ENCODE measurements at places on chromosomes 3 and 15.

- no peak for DNase-seq
Measured at GRCh38 chr3:164897342-164897741, 181.0 kb downstream of the SI start.

- DNase-seq, result no peak
Measured at GRCh38 chr3:104717828-104718196, 648.9 kb upstream of the ALCAM start.

DNA sequence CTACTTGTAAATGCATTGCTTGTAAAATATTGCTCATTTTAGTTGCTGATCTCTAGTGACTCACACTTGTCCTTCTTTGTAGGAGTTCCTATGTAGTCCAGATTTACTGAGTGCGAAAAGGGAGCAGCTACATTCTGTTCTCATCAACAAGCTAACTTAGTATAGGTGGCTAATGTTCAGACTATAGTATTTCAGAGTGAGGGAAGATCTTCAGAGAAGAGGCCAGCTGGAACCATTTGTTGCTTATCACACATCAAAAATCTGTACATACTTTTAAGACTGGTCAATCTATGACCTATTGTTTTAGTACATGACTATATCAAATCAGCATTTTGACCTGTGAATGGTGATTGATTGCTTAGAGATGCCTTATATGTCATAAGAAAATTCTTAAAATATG is 71.3 kb upstream of the THSD4 start:
- no peak for DNase-seq

- no peak for DNase-seq
Measured at GRCh38 chr3:153313302-153313965, 151.4 kb downstream of the RAP2B start.

- DNase-seq, result no peak
Measured at GRCh38 chr3:194321693-194322640, 29.2 kb downstream of the CPN2 start.

DNA sequence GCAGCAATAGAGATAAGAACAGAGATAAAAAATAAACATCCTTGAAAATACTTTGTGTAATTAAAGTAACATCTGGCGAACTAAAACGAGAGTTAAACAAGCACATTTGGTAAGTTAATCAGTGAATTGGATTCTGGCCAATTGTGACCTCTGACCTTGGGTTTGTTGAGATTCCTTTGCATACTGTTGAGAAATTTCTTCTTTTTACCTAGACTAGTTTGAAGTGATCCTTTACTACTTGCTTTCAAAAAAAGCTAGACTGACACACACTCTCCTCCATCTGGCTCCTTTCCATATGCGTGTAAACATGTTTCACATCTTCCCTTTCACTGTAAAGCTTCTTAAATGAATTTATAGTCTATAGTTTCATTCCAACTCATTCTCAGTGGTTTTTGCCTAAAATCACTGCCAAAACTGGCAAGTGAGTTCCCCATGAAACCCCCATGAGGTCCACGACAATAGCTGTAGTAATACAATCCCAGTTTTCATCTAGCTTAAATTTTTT is 17.3 kb upstream of the GBE1 start:
- no peak for DNase-seq

DNA sequence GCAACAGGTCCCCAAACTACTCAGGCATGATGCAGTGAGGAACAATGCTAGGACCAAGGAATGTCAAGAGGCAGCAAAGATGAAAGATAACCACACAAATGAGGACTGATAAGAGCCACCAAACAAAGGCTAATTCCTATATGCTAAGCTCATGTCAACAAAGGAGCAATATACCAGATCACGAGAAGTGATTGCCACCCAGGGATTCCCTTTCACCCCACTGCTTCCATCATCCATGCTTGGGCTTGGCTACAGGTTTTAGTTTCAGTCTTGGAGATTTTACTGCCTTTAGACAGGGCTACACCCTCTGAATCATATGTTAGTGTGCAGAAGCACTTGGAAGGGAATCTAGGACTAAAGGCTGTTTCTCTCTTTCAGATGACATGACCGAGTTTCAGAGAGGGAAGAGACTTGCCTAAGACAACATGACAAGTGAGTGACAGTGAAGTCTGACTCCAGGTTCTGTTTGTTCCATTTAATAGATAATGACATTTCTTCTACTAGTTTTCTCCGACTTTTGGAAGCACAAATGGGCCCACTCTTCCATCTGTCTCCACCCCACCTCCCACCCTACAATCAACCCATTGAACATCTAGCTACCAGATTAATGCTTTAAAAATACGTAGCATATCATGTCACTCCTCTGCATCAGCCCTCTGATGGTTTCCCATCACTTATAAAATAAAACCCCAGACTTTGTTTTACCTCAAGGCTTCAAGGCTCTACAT is 173.5 kb upstream of the LRRN1 start:
- DNase-seq, result no peak

DNA sequence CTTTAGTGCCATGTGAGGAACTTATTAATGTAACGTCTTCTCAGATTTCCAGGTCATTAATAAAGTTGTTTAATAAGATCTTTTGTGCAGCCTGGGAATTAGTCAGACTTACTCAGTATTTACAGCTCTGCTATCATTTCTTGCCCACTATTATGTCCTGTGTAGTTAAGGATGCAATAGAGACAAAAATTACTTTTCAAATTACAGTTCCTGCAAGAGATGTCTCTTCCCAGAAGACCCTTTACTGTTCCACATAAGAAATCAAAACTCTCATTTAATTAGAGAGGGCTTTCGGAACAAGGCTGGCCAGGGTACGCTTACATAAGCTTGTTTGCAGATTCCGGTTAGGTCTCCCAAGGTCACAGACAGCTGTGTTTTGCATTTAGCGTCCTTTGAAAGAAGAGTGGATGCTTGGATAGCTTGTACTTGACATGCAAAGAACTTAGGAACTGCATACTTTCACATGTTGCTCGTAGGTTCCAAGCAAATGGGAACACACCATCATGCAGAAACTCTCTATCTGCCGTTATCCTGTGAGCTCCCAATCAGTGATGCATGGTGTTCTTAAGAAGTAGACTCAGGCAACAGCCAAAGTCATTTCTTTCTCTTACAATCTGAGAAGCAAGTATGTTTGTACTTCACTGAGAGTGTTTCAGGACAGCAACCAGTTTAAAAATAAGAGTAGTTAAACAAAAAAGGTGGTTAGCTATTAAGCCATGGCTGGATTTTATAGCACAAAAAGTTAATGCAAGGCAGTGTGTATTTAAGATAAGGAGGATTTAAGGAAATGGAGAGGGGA is 37.4 kb downstream of the FILIP1L start:
- no peak for DNase-seq

GRCh38 chr3:32004113-32004765 is 22.7 kb downstream of the ZNF860 start:
- DNase-seq, result no peak

DNA sequence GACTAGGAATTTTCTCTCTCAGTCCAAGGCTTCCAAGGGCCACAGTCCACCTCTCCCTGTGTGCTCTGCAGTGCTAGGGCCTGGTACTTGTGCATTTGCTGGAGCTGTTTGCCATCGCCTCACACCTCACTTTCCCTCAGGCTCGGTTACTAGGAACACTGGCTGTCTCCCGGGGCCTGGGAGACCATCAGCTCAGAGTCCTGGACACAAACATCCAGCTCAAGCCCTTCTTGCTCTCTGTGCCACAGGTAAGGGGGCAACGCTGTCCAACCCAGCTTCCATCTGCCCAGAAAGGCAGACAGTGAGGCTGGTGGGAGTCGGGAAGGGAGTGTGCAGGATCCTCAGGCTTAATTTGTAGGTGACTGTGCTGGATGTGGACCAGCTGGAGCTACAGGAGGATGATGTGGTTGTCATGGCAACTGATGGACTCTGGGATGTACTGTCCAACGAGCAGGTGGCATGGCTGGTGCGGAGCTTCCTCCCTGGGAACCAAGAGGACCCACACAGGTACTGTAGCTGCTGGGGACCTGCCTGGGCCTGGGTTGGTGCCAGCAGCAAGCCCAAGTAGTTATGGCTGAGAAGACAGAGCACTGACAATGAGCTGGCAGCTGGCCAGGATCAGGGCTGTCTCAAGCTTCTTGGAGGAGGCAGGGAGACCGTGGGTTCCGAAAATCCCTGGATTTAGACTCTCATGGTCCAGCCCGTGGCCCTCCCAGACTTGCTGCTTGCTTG is 3.4 kb downstream of the PPM1M start:
- no peak for DNase-seq

- no peak for DNase-seq
Measured at GRCh38 chr3:44414517-44415090, 62.9 kb downstream of the ZNF445 start.

GRCh38 chr3:14991818-14992612 is 44.6 kb downstream of the NR2C2 start:
- no peak for DNase-seq

DNA sequence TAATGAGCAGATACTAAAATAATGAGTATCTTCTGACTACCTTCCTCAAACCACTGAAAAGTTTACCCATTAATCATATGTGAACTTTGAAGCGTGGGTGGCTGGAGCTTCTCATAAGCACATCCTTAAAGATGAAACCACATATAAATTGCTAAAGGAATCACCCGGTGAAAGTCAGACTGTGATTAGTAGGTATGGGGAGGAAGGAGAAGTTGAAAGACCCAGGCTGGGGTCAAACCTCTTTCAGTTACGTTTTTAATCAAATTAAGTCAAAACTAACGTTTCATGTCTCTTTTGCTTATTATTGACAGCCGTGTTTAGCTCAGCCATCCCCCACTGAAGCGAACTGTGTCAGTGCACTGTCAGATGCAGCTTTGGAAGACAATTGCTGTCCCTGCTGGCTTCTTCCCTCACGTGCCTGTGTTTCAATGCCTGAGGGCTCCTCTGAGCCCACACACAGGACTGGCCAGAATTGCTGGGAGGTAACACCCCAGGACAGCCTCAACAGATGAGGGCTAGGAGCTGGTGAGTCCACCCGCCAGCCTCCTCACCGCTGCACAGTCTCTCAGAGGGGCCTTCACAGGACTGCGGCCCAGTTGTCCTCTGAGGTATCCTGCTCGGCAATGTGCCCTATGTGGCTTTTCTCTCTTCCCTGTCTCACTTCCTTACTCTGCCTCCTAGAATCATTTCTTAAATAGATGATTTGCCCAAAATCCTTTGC is 29.3 kb upstream of the SH3BP5 start:
- DNase-seq, result no peak

GRCh38 chr3:112734171-112734570 is 93.2 kb upstream of the CCDC80 start:
- no peak for DNase-seq

DNA sequence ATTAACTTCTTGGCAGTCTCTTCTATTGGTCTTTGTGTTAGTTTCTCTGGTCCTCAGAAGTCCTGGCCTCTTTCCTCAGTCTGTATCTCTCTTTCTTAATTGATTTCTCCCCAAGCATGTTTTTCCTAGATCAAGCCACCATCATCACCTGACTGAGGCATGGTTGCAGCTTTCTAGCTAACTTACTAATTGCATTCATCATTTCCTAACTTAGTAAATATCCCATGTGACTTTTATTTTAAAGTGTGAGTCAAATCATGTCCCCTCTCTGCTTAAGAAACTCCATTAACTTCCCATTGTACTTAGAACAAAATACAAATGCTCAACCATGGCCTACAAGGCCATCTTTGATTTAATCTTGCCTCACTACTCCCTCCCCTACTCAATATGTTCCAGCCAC is 135.4 kb upstream of the FRMD4B start:
- no peak for DNase-seq

DNA sequence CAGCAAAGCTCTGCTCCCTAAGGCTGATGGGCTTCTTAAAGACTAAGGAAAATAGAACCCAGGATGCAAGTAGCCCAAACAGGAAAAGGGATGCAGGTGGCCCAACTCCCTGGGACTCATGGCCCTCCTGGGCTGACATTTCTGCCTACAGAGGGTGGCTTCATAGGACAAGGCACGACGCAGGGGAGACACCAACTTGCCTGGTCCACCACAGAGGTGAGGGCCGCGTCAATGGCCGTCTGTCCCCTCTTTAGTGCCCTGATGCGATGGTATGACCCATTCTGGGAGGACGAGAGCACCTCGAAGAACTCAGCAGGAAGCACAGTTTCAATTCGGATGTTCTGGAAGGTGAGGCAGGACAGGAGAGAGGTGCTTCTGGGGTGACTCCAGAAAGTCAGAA is 44.0 kb downstream of the NUP210 start:
- no peak for DNase-seq

DNA sequence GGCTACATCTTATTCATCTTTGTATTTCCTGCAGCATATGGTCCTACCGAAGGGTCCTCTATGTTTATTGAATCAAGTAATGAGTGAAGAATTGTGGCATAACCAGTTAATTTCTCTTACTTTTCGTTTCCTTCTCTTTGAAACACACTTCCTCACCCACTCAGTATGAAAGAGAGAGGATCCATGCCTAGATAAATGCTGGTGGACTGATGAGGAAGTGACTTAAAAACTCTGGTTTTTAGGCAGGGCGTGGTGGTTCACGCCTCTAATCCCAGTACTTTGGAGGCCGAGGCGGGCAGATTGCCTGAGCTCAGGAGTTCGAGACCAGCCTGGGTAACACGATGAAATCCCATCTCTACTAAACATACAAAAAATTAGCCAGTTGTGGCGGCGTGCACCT is 2.2 kb upstream of the MB21D2 start:
- DNase-seq, result no peak
